Esophagus squamous epithelium (tissue), 5 donors: ENCODE measurements at places on chromosomes 11 and 22.

- no peak for DNase-seq
These were observed 3.3 kb downstream of the TMEM184B start for GRCh38 chr22:38269466-38269865.

DNA sequence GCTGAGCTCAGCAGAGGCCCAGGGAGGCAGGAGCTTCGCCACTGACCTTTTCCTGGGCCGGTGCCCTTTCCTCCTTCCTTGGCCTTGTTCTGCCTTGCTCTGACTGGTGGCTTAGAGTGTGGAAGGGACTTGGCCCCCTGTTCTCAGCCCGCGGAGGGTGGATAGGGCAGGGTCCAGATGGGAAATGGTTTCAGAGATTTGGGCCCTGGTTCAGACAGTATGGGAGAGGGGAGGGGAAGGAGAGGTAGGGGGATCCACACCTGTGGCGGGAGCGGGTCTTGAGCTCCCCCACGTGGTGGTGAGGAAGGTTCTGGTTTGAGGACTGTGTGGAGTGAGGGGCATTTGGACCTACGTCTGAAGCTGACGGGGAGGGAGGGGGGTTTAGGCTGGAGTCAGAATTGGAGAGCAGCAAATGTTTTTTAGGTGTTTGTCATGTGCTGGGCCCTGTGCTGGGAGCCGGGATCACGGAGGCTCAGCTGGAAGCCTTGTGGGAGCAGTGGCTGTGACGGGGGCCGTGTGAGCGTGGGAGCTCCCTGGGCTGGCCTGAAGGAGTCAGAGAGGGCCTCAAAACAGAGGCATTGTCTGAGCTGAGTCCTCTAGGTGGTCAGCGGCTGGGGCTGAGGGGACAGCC is 27.2 kb downstream of the SHANK3 start:
- DNase-seq, result no peak

DNA sequence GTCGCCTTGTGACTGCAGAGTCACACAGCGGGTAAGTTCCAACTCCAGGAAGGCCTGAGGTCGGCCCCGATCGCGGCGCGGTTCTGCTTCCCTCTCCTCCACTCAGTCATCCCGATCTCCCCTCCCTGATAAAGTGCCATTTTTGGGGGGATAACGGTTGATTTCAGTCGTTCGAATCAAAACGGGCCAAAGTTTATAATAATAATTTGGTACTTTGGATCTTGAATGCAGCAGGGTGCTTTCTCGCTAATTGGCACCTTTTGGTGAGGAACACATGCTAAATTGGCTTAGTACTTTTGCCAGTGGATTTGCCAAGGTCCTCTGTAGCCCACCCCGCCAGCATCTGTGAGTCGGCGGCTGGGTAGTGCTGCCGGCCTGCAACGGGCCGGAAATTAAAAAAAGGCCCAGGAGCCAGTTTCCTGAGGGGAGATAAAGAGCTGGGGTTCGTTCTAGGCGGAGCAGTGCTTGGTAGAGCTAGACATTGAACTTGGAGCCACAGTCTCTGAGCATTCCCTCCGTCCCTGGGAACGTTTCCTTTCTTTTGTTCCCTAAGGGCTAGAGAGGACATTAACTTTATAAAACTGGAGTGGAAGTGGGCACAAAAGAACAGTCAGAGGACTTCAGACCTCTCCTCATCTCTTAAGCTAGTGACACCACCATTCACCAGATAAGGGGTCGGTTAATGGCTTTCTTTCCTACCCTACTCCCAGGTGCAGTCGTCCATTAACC is 997 bp downstream of the UBE2L3 start:
- no peak for DNase-seq

DNA sequence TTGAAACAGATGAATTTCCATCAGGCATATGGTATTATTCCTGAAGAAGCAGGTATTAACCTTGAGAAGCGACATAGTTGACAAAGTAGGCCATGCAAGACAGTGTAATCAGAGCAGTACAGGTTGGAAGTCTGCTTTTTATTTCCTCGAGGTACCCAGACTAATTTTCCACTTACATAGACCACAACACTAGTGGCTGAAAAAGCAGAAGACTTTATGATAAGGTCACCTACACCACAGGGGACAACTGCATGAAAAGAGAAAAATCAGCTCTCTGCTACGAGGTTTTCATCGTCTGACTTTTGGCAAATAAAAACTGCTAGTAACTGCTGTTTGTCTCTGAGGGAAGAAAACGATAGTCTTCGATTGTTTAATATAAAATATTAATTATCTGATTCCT is 77.5 kb downstream of the CNTN5 start:
- DNase-seq, result no peak

- DNase-seq, result no peak
These were observed 14.8 kb downstream of the PKNOX2 start for GRCh38 chr11:125179346-125179745.

DNA sequence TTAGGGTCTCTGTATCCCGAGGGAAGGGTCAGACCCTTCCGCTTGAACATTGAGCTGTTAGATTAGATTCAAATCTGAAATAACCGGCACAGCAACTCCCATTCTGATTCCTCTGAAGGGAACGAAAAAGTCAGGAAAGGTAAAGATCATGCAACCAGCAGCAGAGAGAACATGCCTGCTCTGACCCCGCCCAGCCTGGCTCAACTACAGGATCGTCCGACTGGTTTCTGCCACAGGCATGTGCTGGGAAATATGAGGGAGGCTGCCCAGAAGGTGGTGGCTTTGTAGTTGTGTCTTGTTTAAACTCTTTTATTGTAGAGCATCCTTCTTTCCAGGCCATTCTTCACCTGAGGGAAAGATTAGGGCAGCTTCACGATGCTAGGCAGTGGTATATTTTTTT is 5.0 kb upstream of the MTNR1B start:
- no peak for DNase-seq

DNA sequence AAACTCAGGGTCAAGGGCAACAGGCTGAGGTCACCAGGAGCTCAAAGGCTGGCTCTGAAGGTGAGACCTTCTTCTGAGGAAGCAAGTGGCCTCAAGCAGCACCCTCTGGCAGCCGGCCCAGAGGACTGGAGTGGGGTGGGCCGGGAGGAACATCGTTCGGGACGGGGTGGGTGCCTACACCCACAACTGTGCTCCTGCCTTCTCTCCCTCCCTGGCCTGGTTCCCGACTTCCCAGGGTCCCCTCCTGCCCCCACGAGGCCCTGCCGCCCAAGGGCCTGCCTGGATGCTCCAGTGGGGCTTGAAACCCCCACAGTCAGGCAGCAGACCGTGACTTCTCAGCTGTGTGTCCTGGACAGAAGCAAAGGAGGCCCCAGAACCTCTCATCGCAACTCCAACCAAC is 195.7 kb downstream of the IGLL1 start:
- no peak for DNase-seq

- DNase-seq, result no peak
These were observed 51.3 kb upstream of the TOP3B start for GRCh38 chr22:22033803-22034468.

- no peak for DNase-seq
These were observed 36.4 kb downstream of the ZBTB16 start for GRCh38 chr11:114095899-114096298.

- DNase-seq, result no peak
These were observed 231.5 kb downstream of the NXPE2 start for GRCh38 chr11:114909866-114910265.

- no peak for DNase-seq
These were observed 825.0 kb upstream of the CHORDC1 start for GRCh38 chr11:91047882-91048281.

DNA sequence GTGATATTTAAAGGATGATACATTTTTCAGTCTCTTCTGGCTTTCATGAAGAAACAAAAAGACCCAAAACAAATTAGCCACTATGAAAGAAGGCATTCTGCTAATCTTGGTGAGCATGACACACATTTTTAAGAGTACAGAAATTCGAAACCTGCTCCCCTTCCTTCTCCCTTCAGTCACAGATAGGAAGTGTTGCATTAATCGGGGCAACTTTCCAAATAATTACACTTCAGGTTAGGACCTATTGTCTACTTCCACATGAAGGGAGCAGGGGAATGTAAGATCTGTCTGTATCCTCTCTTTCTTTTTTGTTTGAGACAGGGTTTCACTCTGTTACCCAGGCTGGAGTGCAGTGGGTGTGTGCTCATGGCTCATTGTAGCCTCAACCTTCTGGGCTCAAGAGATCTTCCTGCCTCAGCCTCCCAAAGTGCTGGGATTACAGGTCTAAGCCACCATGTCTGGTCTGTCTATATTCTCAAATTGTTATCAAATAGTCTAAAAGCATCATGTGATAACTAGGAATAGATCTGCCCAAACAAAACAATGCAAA is 45.8 kb downstream of the NCAM1 start:
- DNase-seq, result no peak
